Activated CD8-positive, alpha-beta memory T cell treated with anti-CD3 and anti-CD28 coated beads, Interleukin-2, amount 50 U/mL, for 48 hours (primary cell): ENCODE measurements at places on chromosomes 5 and 9.

- DNase-seq, result no peak
These were observed 84.1 kb upstream of the DMRT1 start for GRCh38 chr9:757246-757881.

DNA sequence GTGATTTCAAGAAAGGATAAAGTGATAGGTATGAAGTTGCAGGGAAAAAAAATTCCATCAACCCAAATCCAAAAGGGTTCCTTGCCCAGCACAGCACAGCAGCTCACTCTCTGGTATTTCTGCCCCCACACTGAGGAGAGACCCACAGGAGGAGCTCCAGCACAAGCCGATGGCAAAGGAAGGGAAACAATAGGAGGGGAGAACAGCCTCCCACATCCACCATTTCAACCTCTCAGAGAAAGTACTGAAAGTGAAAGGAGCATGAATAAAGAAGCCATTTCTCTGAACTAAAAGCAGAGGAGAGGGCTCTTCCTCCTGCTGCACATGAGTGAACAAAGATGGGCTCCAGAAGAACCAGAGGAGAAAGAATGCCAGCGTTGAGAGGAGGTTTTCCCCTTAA, 54.9 kb upstream of the ZSWIM6 start:
- DNase-seq, result no peak

- no peak for DNase-seq
These were observed 89.8 kb upstream of the ELL2 start for GRCh38 chr5:96051401-96051830.

DNA sequence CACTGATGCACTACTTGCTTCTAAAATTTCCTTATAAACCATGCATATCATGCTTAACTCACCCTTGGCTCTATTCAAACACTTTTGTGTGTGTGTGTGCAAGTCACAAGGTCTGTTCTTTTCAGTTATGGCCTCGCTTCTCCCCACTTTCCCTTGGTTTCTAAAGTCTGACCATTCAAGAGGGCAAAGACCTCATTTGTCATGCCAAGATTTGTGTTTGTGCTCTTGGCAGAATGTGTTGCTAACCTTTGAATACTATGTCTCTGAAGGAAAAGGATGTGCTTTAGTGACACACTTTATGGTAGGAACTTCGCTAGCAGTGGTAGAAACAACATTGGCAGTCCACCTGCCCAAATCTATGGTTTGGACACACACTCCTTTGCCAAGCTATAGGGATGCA, 50.4 kb downstream of the SNX18 start:
- no peak for DNase-seq

DNA sequence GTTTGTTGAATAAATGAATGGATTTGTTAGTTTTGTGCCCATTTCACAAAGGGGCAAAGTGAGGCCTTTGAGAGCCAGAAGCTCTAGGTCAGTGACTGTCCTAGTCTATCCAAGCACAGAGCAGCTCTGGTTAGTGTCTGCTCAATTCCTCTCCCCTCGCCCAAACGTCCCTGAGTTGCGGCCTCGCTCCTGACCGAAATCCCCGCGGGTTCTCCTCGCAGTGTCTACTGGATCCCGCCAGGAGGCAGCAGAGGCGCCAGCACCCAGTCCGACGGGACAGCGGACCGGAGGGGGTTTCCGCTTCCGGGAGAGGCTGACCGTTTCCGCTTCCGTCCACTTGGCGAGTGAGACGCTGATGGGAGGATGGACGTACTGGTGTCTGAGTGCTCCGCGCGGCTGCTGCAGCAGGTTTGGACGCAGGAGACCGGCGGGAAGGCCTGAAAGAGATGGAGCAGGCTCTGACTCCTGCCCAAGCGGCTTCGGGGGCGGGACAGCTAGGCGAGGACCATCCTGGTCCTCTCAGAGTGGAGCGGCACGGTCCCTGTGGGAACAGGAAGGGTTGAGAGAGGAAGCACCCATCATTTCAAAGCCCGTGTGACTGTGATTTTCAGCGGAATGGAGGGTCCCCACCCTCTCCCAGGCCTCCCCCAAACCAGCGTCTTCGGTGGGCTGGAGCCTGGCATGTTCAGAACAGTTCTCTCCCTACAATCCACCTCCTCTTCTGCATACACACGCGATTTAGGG, at the start of gene RARS1:
Gene RARS1 (plus strand): TSS at position 336 of the 744 bp plus-strand sequence. CDS start 28 bp downstream, at position 364.
- peak; percentile 93 for DNase-seq

DNA sequence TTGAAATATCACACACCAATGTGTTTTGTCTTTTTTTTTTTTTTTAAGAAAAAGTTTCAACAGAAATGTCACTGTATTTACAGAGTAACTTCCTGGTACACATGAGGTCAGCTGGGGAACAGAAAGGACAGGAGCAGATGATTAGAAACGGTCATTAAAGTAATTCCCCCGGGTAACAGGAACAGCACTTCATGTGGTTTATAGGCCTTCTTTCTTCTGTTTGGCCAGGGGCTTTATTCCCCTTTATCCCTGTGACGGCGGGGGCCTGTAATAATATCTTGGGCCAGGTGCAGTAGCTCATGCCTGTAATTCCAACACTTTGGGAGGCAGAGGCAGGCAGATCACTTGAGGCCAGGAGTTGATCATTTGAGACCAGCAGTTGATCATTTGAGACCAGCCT, 30.5 kb upstream of the MSH3 start:
- DNase-seq, result no peak

- DNase-seq, result no peak
These were observed 120.7 kb downstream of the PCSK1 start for GRCh38 chr5:96312383-96312782.

DNA sequence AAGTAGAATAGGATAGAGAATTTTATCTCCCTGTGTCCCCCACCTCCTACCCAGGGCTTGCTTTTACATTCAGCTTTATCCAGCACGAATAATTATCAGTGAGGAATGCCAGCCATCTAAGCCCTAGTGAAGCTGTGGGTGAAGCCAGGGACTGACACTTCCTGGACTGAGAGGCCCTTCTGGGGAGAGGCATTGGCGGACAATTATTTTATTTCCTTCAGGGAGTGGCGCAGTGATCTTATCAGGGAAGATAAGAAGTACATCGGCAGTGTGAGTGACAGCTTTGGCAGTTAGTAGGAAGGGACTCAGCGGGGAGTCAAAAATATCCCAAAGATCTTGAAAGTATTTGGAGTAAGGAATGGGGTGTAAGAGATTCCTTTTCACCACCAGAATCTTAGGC, 34.9 kb upstream of the RPS23 start:
- DNase-seq, result no peak

DNA sequence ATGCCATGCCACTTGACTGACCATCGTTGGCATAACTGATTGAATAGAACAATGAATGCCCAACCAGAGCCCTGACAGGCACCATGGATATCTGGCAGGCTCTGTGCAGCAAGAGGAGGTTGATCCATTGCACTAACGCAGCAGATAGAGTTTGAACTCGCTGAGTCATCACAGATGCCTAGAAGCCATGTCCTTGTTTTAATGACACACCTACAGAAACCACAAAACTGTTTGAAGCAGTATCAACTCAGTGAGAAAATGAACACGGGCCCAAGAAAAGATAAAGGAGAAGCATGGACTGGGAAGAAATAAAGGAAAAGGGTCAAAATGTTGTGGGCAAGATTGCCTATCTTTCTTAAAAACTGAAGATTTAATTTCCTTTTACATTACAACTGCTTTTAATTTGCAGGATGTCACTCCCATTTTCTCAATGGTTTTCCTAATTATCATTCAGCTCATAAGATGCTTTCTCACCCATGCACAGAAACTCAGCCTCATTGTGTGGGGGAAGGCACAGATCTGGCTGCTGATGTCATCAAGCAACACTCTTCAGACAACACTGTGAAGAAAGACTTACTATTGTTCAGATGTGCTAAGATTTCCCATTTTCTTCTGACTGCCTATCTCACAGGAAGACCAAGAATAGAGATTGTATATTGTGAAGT, 129.0 kb downstream of the PIK3R1 start:
- DNase-seq, result no peak

DNA sequence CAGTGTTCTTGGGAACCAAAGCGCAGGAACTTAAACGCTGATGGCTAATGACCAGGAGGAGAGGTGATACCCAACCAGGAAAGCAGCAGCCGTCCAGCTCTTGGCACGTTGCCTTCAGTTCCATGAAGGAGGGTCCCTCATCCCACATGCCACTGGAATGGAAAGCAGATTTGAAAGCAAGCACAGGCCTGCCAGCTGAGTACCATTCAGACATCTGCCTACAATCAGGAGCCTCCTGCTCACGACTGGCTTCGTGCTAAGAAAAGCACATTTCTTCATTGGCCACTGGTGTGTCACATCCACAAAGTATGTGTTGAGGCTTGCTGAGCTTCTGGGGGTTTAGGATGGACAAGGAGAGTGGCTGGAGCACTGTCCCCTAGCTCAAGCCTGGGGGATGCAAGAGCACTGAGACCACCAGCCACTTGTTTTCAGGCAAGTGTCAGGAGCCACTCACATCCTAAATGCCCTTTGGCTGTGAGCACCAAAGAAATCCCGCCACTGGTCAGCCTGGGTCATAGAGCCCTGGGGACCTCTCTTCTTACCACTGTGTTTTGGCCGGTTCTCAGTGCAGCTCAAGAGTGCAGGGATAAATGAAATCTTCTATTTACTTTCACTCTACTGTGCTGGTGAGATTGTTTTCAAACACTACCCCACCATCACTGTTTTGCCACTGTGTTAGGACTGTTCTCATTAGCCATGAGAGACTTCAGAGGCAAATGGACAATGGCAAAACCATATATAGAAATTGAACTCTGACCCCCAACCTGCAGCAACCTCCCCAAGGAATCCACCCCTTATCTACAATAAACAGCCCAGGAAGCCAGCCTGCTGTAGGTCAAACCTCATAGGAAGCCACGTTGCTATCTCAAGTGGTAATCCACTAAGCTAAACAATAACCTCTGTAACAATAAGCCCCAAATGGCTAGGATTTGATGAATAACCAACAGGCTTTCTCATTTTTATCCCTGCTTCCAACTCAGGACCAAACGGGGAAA, 58.3 kb downstream of the MTX3 start:
- no peak for DNase-seq

DNA sequence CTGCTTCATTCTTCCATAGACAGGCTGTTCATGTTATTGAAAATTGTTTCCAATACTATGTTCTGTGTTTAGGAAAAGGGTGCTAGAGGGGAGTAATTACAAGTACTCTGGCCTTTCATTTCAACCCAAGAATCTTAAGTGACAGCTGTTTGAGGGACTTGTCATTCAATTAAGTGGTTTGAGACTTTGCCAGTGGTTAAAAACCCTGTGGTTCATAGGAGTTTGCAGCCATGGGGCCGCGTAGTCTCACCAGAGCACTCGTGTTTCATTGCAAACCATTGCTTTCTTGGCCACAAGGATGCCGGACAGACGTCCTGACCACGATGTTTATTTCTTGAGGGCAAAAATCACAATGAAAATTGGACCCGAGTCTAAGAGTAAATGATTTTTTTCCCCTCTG, 248.8 kb downstream of the NNT start:
- DNase-seq, result no peak

DNA sequence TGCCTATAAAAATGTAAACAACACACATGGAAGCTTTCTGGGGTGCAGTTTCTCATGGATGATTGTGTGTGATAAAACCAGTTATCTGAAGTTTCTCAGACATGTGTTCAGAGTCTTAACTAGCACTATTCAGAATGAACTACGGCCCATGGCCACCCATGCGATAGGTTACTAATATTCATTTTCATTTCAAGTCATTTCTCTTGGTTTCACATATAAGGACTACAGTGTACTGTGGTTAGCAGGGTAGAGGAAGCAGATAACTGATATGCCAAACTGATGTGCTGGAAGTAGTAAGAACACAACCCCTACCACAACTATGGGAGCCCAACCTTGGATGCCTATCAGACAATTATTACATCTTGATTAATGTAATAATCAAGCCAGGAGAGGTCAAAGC, 372.1 kb downstream of the DTWD2 start:
- no peak for DNase-seq

DNA sequence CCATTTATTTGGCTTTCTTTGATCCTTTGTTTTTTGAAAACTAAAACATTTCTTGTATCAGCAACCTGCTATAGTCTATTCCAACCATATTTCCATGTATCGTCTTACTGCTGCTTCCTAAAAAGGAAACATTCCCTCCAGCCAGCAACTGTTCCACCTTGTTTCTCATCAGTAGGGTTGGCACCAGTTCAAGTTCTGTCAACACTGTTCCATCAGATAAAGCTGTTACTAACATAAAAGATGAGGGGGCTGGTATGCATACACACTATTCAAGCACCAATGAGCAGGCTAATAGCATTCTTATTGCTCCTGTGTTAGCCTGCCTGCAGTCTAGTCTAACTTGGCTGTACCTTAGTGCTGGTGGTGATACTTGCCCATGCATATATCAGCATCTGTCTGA, 178.3 kb downstream of the CWC27 start:
- DNase-seq, result no peak

DNA sequence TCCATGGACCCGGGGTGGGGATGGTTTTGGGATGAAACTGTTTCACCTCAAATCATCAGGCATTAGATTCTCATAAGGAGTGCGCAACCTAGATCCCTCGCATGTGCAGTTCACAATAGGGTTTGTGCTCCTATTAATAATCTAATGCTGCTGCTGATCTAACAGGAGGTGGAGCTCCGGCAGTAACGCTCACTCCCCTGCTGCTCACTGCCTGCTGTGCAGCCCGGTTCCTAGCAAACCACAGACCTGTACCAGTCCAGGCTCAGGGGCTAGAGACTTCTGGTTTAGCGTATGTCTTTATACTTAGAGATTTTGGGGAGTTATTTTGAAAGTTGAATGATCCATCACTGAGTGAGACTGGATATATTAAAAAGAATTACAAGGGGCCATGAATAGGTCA, 50.2 kb downstream of the RICTOR start:
- no peak for DNase-seq

DNA sequence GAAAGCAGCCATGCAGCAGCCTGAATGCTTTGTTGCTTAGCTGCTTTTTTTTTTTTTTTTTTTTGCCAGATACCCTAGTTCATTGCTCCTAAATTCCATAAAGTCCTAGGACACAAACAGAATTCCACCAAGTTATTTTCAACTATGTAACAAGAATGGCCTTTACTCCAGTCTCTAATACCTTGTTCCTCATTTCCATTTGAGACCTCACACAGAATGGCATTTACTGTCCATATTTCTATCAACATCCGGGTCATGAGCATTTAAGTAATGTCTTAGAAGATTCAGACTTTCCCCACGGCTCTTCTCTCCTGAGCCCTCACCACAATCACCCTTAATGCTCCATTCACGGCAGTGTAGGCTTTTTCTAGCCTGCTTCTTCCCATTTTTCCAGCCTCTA, 31.7 kb upstream of the FBXW11 start:
- no peak for DNase-seq

GRCh38 chr9:8114826-8115225, 315.2 kb upstream of the DMAC1 start:
- no peak for DNase-seq

DNA sequence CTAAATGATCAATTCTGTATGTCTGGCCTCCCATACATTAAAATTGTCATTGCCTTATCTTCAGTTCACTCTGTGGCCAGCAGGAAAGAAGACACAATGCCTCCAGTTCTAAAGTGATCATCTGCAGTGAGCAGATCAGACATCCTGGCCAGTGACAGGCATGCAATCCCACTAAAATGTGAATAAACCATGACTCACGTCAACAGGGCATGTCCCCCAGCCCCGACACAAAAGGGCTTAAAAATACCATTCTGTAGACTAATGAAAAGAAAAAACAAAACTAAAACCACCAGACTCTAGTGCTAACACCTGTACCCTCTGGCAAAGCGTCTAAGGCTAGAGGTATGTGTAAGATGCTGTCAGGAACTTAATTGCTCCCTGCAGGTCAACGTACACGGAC, 38.5 kb downstream of the DDX31 start:
- DNase-seq, result no peak

GRCh38 chr5:72352616-72353015, 32.4 kb downstream of the PTCD2 start:
- DNase-seq, result no peak

GRCh38 chr5:172353271-172353812, 69.8 kb upstream of the UBTD2 start:
- no peak for DNase-seq

GRCh38 chr5:109756543-109757185, 66.9 kb downstream of the MAN2A1 start:
- no peak for DNase-seq
